ENCODE measurements at places on chromosomes 2 and 18.

DNA sequence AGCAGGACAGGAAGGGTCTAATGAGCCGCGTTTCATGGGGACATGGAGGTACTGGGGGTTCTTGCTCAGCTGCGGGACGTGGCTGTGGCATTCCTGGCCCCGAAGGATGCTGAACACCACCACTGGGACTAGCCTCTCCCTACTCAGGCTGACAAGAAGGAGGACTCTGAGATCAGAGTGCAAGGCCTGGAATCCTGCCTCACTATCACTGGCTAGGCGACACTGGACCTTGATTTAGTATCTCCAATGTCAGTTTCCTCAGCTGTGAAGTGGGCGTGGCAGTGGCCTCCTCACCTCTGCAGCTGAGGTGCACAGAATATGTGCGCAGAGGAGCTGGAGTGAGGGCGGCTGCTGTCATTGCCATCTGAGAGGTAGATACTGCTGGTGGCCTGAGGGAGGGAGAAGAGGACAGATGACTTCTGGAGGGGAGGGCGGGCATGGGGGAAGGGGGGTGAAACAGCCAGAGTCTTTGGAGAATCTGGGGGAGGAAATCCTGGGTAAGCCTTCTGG lies 157.8 kb upstream of the CAPN13 start:
- DNase-seq, result no peak

- no peak for DNase-seq
Measured at GRCh38 chr18:46488471-46489213, 168.4 kb downstream of the LOXHD1 start.

GRCh38 chr2:129880971-129881370 lies 98.5 kb upstream of the RAB6C start:
- DNase-seq, result no peak

DNA sequence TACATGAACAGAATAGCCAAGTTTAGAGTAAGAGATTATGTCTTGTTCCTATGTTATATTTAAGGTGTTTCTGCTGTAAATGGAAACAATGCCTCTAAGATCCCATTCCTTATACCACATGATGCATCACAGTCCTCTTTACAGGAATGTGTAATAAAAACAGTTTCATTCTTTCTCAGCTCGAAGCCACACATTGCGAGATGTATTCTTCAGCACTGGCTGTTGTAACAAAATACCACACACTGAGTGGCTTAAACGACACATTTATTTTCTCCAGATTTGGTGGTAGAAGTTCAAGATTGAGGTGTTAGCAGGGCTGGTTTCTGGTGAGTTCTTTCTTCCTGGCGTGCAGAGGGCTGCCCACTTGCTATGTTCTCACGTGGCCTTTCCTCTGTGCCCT lies 246.2 kb downstream of the SOCS6 start:
- DNase-seq, result no peak

DNA sequence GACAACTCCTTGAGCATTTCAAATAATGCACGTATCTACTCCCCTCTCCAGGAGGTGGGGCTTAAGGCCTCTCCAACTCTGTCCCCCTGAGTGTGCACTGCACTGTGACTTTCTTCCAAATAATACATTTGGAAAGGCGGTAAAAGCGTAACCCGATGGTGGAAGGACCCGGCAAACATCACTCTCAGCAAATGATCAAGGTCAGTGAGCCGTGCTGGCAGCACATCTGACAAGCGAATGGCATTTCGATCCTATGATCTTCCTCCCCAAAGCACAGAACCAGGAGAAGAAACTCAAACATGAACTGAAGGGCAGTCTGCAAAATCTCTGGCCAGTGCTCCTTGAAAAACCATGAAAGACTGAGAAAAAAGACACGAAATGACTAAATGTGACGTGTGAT lies 208.7 kb downstream of the TWIST2 start:
- no peak for DNase-seq

GRCh38 chr18:45637546-45638327 lies 22.5 kb downstream of the SLC14A2 start:
- DNase-seq, result no peak

- DNase-seq, result no peak
Measured at GRCh38 chr18:59885579-59886163, 14.1 kb upstream of the PMAIP1 start.

GRCh38 chr2:241279828-241280227 lies 35.6 kb downstream of the HDLBP start:
- no peak for DNase-seq

DNA sequence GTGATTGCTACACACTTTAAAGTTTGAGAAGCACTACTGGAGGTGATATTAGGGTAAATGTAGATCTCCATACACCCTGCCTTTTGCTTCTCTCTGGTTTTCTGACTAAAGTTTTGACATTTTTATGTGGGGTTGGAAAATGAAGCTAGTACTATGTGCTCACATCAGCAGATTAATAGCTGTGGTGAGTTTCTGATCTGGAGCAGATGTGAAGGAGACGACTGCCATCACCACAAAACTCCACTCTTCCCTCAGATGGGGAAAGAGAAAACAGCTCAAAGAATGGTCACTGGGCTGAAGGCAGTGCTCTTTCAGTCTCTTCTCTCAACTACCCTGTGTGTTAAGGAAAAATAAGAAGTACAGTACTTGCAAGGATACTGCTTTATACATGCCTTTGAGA lies 37.2 kb downstream of the PLEKHA3 start:
- no peak for DNase-seq

DNA sequence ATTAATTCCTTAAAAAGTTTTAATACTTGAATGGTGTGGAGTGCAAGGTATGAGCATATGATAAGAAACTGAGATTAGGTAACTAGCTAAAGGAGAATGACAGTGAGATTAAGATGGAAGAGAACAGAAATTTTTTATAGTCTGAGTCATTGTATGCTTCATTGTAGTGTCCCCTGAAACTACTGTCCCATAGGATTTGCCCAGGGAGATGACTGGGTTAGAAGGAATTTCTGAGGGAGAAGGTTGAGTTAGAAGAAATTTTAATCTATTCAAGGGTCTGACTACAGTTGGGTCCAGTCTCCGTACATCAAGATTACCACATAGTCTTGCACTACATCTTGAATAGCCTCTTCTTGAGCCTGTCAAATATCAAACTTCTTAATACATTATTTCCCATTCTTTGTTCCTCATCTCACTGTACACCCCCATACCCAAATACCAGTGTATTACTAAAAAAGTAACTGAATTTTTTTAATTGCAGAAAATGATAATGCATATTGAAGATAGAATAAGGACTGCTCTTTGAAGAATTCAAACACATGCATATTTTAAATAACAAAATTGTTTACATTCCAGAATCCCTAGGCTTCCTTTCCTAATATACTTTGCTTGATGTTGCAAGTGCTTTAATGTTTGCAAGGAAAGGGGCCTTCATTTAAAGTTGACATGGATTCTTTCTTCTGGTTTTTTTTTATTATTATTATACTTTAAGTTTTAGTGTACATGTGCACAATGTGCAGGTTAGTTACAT lies 314.3 kb upstream of the COL3A1 start:
- no peak for DNase-seq

DNA sequence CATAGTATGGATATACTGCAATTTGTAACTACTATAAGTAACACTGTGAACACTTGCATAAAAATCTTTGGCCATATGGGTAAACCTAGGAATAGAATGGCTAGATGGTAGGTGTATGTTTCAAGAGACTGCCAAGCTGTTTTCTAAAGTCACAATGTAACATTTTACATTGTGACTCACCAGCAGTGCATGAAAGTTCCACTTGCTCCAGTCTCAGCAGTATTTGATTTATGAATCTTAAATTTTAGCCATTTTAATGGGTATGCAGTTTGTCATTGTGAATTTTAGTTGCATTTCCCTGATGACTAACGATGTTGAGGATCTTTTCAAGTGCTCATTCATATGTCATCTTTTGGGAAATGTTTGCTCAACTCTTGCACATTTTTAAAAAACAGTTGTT lies 86.1 kb downstream of the FARSB start:
- no peak for DNase-seq

DNA sequence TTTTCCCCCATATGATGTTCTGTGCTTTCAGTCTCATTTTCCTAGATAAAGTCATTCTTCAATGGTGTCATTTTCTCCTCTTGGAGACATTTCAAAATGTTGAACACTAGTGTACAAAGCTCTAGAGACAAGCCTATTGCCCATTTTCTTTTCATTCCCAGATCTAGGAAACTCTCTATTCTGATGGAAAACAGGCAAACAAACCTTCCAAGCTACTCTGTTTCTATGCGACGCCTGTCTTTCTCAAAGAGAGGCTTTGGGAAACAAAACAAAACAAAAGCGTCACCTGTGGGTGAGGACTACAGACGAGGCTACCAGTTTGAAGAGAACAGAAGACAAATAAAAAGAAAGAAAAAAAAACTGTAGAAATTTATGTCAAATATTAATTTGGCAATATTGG lies 311.0 kb downstream of the CBLN2 start:
- no peak for DNase-seq

DNA sequence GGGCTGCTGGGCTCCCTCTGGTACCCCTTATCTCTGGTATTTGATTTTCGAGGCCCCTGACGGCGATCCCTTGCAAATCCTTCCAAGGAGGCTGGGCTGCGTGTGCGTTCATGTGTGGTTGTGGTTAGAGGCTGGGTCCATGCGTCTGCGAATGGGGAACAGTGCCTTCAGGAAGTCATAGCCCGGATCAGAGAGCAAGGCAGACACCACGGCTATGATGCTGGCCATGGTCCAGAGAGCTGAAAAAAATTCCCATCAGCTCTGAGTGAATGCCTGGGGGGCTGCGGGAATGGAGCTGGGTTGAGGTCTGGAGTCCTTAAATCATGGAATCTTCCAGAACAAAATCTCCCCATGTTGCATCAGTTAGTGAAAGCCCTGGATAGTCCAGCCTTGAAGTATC lies 145.5 kb downstream of the ACKR3 start:
- DNase-seq, result no peak

DNA sequence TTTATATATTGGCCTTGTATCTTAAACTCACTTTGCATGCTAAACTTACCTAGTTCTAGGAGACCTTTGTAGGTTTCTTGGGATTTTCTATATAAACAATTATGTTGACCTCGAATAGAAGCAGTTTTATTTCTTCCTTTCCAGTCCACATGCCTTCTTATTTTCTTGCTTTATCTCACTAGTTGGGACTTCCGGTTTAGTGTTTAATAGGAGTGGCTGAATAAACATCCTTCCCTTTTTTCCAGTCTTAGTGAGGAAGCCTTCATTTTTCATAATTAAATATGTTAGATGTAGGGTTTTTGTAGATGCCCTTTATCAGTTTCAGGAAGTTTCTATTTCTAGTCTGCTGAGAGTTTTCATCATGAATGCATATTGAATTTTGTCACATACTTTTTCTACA lies 347.3 kb upstream of the HNRNPA3 start:
- no peak for DNase-seq

DNA sequence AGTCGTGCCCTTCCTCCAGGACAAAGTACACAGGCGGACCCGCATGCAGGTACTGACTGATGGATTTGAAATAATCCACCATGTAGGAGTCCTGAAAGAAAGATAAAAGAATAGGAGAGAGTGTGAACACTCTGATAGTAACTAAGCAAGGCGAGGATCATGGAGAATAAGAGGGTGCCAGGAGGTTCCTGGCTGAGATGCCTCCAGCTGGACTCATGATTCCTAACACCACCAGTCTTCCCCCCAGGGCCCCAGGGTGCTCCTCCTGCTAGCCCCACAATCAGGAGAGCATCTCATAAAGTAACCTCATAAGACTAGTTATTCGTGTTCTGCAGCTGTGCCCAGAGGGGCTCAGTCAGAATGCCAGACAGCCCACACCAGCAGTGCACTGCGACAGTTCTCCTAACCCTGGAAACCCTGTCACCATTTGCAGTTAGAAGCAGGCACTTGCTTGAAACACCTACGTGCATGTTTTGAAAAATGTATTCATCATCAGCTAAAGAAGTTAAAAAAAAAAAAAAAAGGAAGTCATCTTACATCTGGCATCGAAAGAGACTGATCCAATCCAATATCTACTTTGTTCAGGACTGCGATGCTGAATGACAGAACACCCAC lies 36.7 kb downstream of the RMC1 start:
- no peak for DNase-seq

GRCh38 chr2:233354971-233355574 lies 779 bp downstream of the DGKD start:
- no peak for DNase-seq

DNA sequence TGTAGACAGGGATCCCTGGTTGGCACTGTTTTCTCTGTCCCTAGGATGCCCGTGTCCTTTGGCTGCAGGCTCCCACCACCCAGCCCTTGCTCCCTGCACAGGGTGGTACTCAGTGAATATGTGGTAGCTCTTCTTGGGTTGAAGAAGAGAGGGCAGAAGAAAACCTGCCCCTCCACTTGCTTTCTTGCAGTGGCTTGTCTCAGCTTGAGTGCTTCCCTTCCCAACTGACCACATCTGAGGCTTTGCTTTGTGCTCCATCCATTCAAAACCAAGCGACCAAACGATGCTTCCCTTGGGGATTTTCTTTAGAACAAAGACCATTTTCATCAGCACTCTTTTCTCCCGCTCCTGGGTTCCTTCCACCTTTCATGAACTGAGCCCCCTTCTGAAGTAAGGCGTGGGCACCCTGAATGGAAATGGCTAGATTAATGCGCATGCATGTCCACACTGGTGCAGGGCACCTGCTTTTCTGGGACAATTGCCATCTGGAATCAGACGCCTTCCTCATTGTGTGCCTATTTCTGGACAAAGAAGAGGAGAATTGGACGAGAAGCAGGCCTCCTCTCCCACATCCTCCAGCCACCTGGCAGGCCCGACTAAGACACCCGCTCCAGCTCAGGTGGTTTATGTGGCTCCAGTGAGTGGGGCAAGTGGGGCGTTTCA lies 59.1 kb downstream of the ARL4C start:
- DNase-seq, result no peak

Measured in natural killer cell treated with Interleukin-12 subunit alpha and Interleukin-12 subunit beta and Interleukin-15 and Interleukin-18, amount 100 ng/mL, for 72 hours (primary cell).